Peyer's patch (tissue), 4 donors: ENCODE measurements at places on chromosomes 2 and 18. TPM values are rescaled to one million over a fixed set of nuclear protein-coding genes. Genes with fewer than 3 reads are reported as not detected.

The VRK2 gene
- 10.9 TPM for total RNA-seq

The SAP130 gene
- 14.9 TPM for total RNA-seq

The SPP2 gene
- total RNA-seq: not detected

The LAMA3 gene
- 81.4 TPM for total RNA-seq

The PAX3 gene
- not detected for total RNA-seq

The LOXL3 gene
- total RNA-seq: 0.88 TPM

The TPO gene
- total RNA-seq: 0.70 TPM

The UGGT1 gene
- total RNA-seq: 53.6 TPM
